ENCODE measurements at places on chromosomes 12 and 14.

GRCh38 chr14:20782280-20782890, 1.3 kb downstream of the RNASE6 start:
- no peak for DNase-seq

GRCh38 chr12:89183985-89184435, 168.3 kb downstream of the DUSP6 start:
- no peak for DNase-seq

DNA sequence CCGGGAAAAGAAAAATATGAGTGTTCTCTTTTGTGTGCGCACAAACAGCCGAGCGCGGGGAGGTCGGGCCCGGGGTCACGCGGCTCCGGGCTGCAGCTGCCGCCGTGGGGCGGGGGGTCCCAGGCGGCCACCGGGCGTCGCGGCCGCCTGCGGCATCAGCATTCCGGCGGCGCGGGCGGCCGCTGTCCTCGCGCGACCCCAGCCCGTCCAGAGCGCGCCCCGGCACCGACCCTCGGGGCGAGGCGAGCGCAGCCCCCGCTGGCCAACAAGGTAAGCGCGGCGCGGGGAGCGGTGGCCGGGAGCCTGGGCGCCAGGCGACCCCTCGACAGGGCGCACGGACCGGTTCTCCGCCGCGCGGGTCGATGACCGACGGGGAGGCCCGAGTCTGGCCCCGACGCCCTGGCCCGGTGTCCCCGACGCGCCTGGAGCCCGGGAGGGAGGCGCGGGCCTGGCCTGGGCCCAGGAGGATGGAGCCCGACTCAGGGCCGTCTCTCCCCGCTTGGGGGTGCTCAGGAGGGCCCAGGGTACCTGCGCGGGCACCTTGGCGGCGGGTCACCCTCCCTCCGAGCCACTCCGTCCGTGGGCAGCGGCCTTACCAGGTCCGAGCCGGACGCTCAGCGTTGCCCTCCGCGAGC, 103.9 kb upstream of the DIO3 start:
- peak; percentile 71 for DNase-seq

GRCh38 chr12:130622803-130623202, 93.3 kb downstream of the RIMBP2 start:
- DNase-seq, result no peak

Data from H1 (cell line).